ENCODE measurements at places on chromosomes 5 and 9.

GRCh38 chr5:108503986-108504385 lies 122.1 kb upstream of the FBXL17 start:
- no peak for DNase-seq

GRCh38 chr5:58405175-58405574 lies 54.7 kb downstream of the PLK2 start:
- no peak for DNase-seq

DNA sequence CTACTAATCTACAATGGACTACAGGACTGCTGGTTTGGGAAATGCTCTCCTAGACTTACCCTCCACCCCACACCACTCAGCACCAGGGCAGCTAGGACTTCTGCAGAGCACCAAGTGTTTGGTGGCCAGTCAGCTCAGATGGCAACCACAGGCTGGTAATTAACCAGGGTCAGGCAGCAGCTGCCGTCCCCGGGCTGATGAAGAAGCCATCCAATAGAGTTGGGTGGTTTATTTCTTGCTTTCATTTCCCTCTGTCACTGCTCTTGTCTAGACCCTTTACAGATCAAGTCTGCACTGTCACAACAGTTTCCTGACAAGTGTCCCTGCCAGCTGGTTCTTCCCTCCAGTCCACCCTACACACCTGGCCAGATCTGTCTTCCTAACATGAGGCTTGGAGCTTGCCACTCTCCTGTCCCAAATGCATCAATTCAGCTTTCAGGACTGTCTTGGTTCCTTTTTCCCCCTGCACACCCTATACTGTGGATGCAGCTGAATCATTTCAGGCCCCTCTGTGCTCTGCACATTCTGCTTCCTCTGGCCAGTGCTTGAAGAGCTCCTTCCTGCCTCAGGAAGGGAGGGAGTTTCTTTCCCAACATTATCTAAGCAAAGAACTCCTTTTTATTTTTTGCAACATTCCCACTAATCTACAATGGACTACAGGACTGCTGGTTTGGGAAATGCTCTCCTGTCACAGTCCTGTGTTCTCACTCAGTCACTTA lies 30.2 kb upstream of the HSPA9 start:
- no peak for DNase-seq

DNA sequence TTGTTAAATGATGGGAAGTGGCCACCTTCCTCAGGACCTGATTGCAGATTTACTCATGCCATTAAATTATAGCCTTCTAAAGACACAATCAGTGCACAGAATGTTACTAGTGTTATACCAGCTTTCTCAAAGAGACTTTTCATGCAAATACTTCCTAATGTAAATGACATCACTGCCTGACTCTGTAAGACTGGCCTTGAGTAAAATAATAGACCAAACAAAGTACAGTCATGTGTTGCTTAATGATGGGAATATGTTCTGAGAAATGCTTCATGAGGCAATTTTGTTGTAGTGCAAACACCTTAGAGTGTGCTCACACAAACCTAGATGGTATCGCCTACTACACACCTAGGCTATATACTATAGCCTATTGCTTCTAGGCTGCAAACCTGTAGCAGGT lies 17.0 kb upstream of the C1QTNF3 start:
- DNase-seq = no peak

DNA sequence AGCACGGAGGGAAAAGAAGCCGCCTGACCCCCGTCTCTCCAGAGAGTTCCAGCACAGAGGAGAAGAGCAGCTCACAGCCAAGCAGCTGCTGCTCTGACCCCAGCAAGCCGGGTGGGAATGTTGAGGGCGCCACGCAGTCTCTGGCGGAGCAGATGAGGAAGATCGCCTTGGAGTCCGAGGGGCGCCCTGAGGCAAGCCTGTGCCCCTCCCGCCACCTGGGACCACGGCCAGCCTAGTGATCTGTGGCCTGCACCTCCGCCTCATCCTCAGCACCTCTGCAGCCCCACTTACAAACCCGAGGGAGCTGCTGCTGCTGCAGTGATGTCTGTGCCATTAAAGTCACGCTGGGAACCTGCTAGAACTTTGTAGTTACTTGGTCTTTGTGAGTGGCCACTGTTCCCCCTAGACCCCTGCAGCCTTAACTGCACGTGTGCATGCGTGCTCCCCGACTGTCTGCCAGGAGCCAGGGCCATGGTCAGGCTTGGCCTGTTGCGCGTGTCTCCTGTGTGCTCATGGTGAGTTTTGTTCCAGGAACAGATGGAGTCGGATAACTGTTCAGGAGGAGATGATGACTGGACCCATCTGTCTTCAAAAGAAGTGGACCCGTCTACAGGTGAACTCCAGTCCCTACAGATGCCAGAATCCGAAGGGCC lies 12.5 kb downstream of the SQSTM1 start:
- DNase-seq = no peak

DNA sequence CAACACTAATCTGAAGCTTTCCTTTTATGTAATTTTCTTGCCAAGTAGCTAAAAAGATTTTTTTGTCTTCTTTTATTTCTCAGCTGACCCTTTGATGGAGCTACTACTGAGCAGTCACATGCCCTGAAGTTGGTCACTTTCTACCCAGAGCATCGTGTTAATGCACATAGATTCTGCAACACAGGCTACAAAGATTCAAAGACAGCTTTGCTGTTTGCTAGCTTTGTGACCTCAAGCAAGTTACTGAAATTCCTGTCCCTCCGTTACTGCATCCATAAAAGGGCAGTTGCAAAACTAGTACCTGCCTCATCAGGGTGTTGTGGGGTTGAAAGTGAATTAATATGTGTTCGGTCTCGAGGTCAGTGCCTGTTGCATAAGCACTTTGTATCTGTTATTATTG lies 179.9 kb downstream of the GAS1 start:
- DNase-seq = no peak

DNA sequence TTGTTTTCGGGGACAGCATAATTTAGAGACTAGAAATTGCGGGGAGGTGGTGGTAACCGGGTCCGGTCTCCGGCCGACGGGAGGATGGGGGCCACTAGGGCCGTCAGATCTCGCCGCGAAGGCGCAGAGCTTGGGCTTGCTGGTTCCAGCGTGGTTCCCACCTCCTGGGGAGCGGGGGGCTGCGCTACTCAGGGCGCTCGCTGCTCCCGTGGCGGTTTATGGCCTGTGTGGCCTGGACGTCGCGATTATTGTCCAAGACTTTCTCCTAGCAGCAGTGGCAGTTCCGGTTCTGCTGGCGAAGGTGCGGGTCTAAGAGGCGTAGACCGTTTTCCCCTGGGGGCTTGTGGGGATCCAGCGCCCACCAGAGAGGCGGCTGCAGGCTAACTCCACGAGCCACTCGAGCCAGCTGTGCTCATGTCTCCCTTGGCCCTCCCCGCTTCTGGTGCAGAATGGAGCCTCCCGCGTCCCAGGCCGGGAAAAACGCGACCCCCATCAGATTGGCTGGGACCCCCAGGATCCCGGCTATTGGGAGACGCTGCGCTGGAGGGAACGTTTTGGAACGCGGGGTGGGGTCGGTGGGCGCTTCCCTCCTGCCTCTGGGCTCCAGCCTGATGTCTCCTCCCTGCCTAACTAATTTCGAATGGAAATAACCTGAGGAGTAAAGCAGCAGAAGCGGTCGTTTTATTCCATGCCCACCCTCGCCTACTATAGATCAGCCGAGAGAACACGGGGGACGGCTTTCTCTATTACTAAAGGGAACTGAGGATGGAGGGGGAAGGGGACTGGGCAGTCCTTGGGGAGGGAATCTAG lies 87.1 kb downstream of the ENTREP1 start:
- no peak for DNase-seq

GRCh38 chr5:64939772-64940510 lies 171.2 kb downstream of the CWC27 start:
- no peak for DNase-seq

GRCh38 chr9:111659691-111660090 lies 1.7 kb upstream of the GNG10 start:
- no peak for DNase-seq

DNA sequence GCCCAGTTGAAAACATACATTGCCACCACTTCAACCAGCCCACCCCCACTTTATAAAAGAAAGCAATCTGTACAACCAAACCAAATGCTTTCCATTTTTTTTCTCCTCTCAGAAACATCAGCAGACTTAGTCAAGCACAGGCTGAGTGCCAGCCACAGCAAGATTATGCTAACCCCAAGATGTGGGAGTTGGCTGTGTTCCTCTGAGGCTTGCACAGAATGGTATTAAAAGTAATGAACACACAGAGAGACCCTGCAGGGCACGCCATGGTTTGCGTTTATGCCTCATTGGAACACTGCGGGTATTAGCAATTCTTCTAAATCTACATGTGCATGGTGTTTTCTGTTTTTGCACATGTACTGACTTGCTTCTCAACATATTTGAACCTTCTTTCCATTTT lies 419.9 kb upstream of the GRAMD2B start:
- peak; percentile 86 for DNase-seq

DNA sequence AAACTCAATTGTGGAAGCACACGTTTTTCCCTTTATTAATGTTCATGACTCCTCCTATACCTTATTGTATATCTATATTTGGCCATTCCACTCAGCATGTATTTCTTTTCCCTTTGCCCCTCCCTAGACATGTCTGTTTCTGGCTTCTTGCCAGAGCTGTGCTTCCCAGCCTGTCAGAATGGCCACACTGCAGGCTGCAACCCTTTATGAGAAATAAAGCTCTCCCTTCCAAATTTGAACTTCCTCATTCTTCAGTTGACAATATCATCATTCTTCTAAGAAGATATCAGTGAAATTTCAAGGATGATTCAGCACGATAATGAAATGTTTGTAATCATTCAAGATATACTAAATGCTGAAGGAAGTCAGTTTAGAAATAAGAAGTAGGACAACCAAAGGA lies 107.6 kb upstream of the PRSS3 start:
- peak; percentile 1 for DNase-seq

DNA sequence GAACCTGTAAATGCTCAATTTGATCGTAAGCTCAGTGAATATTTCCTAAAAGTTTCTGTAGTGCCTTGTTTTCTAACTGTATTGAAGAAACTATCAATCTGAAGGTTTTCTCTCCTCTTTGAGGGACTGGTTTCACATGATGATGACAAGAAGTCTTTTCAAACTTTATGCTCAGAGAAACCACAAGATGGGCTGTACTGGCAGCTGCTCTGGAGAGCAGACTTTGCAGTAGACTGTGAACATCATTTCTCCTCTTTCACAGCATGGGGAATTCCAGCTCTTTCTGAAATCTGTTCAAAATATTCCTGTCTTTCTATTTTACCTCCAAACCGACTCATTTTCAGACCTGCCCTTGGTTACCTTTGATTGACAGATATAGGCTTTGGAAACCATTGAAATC lies 194.4 kb downstream of the IZUMO3 start:
- no peak for DNase-seq

- DNase-seq = peak; percentile 52
Measured at GRCh38 chr9:68493958-68494577, 46.6 kb downstream of the TMEM252 start.

DNA sequence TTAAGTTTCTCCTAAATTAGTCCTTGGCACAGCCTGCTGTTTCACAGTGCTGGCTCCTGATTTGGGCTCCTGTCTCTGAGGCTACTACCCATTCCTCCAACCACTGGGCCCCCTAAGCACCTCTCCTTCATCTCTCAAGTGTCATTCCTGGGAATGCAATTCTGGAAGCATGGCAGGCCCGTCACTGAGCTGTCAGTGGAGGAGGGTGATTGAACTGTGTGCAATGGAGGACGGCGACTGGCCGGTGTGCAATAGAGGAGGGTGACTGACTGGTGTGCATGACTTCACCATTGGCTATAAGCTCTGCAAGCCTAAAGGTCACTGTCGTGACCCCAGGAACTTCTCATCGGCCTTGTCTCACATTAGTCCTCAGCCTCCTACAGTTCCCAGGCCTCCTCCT lies 12.4 kb upstream of the IL17B start:
- DNase-seq = no peak

- no peak for DNase-seq
Measured at GRCh38 chr9:3508078-3508431, 17.7 kb downstream of the RFX3 start.

- no peak for DNase-seq
Measured at GRCh38 chr9:35649431-35650340, 1.0 kb downstream of the SIT1 start.

- DNase-seq = no peak
Measured at GRCh38 chr9:82457298-82457697, 468.7 kb downstream of the SPATA31D1 start.

GRCh38 chr5:30279237-30279636 lies 914.2 kb upstream of the CDH6 start:
- peak; percentile 3 for DNase-seq

GRCh38 chr5:131324303-131324702 lies 60.5 kb downstream of the CDC42SE2 start:
- no peak for DNase-seq

GRCh38 chr9:107190061-107190935 lies 92.8 kb upstream of the RAD23B start:
- DNase-seq = peak; percentile 73

DNA sequence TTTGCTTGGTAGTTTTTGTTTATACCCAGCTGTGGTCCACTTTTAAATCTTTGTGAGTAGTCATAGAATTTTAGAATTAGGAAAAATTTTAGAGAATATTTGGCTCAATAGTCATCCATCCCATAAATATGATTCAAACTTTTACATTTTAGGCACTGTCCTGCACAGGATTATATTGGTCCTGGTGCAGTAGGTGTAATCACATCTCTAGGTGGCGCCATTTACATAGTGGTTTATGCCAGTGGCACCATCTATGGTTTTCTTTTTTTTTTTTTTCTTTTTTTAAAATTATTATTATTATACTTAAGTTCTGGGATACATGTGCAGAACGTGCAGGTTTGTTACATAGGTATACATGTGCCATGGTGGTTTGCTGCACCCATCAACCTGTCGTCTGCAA lies 260.7 kb upstream of the KCNN2 start:
- DNase-seq = peak; percentile 41

GRCh38 chr5:58773744-58774441 lies 191.0 kb downstream of the RAB3C start:
- peak; percentile 0 for DNase-seq
